ENCODE measurements at places on chromosomes 3 and 15.

- no peak for DNase-seq
These were observed 18.4 kb downstream of the LARS2 start for GRCh38 chr3:45406772-45407171.

DNA sequence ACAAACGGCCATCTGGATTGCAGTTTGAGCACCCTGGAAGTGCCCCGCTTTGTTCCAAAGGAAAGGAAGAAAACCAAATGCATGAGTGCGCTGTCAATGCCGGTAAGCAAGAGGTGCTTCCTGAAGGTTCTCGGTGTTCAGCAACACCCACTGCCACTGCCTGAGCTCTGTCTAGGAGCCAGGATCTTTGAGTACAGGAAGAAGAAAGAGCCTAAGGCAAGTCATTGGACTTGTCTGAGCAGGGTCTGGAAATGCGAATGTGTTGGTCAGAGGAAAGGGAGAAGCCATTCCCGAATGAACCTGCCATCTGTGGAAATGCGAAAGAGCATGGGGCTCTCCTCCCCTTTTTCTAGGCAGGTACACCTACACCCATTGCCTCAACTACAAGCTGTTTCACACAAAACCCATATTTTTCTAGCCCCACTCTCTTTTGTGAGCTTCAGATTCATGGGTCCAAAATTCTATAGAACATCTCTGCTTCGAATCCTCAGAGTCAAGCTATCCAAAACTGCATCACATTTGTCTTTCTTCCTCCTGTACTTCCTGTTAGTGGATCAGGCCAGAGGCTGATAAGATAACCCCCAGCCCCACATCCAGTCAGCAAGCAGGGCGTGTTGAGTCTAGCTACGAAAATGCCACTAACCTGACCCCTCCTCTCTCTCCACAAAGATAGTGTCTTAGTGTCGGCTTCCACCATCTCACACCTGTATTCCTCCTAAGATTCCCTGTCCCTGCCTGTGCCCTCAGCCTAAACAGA, 55.6 kb upstream of the C15orf61 start:
- no peak for DNase-seq

DNA sequence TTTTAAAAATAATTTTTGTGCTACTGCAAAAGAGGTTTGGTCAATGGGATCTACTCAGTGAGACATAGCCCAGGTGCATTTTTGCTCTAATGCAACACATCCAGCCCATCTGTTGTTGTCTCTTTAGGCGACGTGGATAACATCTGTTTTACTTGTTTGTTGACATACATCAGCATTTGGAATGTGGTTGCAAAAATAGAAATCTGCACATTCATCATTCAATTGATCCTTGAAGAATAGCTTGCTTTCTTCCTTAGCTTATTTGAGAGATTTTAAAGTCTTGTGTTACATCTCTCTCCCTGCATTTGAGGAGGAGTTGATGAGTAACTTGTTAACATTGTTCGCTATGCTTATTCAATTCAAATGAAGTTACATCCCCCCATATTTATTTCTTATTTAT, 1202.3 kb downstream of the NSUN3 start:
- DNase-seq = no peak

DNA sequence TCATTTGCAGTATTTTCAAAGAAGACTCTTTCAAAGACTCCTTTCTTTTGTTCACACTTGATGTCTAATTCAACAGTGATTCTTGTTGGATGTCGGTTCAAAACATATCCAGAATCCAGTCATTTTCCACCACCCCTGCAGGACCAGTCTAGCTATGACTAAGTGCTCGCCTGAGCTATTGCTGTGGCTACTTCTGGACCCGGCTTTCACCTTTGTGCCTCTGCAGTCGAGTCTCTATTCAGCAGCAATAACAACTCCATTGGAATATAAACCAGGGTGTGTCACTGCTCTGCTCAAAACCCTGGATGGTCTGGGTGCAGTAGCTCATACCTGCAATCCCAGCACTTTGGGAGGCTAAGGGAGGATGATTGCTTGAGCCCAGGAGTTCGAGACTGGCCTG, 55.0 kb downstream of the PRICKLE2 start:
- no peak for DNase-seq

- no peak for DNase-seq
These were observed 874.0 kb downstream of the PLOD2 start for GRCh38 chr3:145286937-145287336.

DNA sequence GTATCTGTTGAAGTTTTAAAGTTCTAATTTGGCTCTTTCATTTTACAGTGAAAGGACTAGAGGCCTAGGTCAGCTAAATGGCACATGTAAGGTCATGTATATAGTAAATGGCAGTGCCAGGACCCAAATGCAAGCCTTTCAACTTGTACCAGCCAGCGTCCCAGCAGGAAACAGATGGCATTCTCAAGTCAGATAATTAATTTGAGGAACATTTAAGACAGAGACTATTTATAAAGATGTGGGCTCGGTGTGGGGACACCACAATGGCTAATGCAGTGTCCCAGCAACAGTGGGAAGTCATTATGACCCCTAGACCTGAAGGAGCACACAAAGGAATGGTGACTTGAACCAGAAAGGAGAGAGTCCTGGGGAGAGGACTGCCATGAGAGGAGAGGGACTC, 6.1 kb downstream of the MINDY4B start:
- DNase-seq = no peak
